ENCODE measurements at places on chromosomes 7 and 10.

- no peak for DNase-seq
These were observed 16.7 kb upstream of the SLC26A4 start for GRCh38 chr7:107643938-107644308.

- DNase-seq: no peak
These were observed 24.8 kb upstream of the TRIM8 start for GRCh38 chr10:102619281-102619981.

GRCh38 chr7:131302876-131303707 lies 24.6 kb upstream of the MKLN1 start:
- DNase-seq: peak; percentile 3

- no peak for DNase-seq
These were observed 115.8 kb downstream of the THSD7A start for GRCh38 chr7:11716185-11716584.

- DNase-seq: no peak
These were observed 26.4 kb upstream of the SVOPL start for GRCh38 chr7:138727336-138728099.

- peak; percentile 13 for DNase-seq
These were observed at the start of gene JCAD for GRCh38 chr10:30059209-30060107. JCAD (minus strand) TSS chr10:30059586; CDS start chr10:30047812, 11,774 bp downstream.

DNA sequence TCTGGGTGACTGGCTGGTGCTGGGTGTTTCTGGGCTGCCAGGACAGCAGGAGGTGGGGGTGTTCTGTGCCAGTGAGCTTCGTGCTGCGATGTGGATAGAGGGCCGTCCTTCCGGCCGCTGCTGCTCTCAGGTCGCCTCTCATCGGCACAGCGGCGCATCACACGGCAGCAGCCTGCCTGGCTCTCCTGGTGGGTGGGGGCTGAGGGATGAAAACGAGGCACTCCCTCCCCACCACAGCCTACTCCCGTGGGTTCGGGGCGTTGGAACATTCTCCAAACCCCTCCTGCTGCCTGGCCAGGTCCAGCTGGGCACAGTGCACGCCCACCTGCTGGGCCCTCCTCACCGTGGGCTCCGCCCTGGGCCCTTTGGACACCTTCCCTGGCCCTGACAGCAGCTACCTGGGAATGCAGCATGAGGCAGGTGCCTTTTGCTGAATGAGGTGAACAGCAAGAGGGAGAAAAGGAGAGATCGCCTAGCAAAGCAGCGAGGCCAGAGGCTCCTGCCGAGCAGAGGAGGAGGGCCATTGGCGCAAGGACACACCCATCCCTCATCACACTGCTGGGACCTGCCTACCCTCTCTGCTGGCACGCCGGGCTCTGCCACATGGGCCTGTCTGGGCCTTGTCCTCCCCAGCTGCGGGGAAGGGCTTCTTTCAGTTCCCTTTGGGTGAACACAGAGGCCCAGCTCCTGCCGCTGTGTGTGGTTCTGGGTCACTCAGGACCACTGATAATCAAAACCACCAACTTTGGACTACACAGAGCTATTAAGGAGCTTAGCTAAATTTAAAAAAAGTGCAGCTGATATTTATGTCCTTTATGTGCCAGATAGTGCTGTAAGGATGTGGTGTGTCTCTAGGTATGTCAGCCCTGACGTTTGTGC lies 33.4 kb downstream of the INPP5A start:
- DNase-seq: no peak

GRCh38 chr10:97024168-97025073 lies 161.3 kb downstream of the SLIT1 start:
- no peak for DNase-seq

DNA sequence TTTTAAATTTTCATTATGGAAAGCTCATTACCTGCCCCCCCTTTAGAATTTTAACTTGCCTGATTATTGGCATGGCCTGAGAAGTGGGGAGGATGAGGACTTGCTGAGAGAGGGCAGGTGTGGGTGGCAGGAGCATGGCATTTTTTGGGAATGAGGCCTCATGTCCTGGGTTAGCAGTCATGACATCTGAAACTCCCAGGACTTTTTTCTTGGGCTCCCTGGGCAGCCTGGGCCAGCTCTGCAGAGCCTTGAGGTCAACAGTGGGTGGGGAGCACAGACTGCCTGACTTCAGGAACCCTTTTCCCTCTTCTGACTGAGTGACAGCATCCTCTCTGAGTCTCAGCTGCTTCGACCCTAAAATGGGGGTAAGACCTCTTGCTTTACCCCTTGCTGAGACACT lies 46.3 kb downstream of the EEPD1 start:
- no peak for DNase-seq

GRCh38 chr10:73793456-73793855 lies 8.1 kb downstream of the ZSWIM8 start:
- DNase-seq: no peak
